SW480 (cell line): ENCODE measurements at places on chromosomes 1 and 21.
A peak's percentile ranks its signal among the peaks of the same experiment; 100 is the strongest.

- DNase-seq = no peak
These were observed 33.0 kb downstream of the NTPCR start for GRCh38 chr1:232983375-232983774.

GRCh38 chr1:183234660-183235476, 48.8 kb downstream of the LAMC2 start:
- DNase-seq = peak; percentile 41

GRCh38 chr1:199403531-199404116, 623.9 kb upstream of the NR5A2 start:
- no peak for DNase-seq

DNA sequence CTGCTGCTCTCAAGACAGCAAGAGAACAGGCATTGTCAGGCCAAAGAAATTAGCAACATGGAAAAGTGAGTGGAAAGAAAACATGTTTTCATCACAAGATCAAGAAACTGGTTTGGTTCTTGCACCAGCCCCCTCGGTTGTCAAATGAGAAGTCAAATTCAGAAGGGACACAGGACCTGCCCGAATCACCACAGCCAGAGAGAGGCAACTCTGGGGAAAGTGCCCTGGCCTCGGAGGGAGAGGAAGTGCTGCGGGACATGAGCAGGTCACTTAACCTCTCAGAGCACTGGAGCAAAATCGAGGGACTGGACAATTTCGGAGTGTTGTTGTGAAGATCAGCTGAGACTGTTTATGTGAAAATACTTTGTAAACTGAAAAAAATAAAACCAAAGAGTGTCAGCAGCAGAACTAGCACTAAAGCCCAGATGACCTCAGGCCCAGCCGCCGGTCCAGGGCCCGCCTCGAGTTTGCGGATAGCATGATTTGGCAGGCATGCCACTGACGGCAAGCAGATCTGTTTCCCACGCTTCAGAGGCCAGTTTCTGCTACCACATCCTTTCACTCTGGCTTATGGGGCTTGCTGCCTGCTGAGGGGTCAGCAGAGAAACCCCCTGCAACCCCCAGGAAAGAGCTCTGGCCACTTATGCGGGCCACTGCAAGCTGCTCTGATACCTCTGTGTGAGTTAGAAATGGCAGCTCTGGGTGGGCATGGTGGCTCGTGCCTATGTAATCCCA, 32.1 kb downstream of the CD247 start:
- DNase-seq = no peak

- DNase-seq = no peak
These were observed 21.2 kb downstream of the LRRC71 start for GRCh38 chr1:156941675-156942074.

GRCh38 chr1:234611225-234611846, 1.4 kb upstream of the IRF2BP2 start:
- peak; percentile 97 for DNase-seq

DNA sequence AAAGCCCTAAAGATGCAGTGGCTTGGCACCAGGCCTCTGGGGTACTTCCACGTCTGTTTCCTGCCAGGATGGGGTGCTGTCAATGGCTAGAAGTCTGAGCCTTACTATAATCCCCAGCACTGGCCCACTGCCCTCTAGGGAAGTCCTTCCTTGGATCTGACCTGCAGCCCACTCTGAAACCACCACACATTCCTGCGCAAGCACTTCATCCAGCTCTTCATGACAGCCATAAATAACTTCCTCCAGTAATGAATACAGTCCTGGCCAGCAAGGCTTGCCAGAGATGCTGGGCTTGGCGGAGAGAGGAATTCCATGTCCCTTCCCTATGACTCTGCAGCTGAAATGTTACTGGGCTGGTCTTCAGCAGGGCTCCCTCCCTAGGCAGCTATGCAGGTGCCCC, 32.6 kb downstream of the ALPL start:
- no peak for DNase-seq

DNA sequence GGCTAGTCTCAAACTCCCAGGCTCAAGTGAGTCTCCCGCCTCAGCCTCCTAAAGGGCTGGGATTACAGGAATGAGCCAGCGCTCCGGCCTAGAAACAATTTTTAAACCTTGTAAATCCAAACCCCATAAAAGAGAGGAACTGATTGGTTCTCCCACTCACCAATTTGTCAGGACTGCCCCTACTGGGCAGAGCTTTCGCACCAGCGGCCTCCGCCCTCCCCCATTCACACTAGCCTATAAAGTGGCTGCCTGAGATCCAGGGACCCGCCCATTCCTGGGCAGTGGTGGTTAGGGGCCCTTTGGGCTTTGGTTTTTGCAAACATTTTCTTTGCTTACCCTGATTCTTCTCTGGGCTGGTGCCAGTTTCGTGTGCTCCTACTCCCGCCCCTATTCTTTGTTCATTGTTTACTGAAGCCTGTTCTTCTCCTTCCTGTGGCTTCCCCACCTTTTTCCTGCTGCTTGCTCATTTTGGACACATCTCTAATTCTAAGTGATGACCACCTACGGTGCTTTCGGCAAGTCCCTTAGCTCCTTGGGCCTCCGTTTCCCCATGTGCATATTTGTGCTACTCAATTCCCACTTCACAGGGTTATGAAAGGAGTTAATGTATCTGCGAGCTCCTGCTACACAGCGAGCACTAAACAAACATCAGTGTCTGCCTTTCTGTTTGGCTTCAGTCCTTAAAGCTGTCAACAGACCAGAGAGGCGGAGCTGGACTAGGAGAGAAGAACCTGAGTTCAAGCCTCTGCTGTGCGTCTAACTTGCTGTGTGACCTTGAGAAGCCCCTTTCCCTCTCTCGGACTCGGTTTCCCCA, 39.8 kb upstream of the CLIC4 start:
- DNase-seq = peak; percentile 90

DNA sequence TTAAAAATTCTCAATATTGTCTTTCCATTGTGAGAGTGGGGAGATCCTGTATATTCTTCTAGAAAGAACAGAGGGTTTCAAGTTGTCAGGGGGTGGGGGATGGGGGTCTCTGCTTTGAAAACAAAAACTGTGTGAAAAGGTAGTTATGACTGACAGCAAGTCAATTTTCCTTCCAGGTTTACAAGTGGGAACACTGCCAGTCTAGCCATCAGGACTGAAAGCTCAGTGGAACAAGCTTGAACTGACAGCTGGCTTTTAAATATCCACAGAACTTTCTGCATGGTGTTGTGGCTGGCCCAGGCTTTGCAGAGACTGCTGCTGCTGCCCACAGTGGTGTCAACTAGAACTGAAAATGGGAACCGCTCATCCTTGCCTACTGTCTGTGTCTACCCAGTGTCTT, 162.6 kb downstream of the TNR start:
- no peak for DNase-seq

DNA sequence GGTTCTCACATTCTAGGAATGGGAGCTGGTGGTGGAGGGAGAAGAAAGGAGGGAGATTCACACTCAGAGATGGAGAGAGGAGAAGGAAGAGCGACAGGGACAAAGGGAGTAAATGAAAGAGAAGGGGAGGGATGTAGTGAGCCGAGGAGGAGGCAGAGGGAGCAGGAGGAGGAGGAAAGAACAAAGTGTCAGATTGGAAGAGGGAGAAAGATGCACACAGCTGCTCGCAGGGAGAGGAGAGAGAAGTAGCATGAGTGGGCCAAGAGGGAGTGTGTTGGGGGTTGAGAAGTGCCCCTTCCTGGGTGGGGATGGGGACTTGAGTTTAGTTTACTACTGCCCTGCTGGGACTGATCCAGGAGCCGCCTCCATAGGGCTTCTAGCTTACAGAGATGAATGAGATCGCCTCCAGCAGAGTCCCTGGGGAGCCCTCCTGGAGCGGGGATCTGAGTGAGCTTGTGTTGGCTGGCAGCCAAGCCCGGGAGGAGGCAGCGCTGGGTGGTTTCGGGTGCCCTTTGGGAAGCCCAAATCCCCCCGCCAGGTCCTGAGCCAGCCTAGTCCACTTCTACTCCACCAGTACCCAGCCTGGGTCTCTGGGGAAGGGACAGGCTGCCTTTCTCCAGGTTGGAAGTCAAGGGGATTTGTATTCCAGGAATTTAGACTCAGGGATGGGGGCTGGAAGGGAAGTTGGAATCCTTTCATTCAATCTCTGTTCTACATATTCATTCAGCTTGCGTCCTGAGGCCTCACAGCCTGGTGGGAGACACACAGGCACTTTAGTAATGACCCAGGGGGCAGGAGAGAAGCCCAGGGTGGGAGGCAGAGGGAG, 20.9 kb downstream of the PTPRU start:
- DNase-seq = no peak

- DNase-seq = peak; percentile 65
These were observed 8.2 kb upstream of the TTLL10 start for GRCh38 chr1:1165485-1165884.

DNA sequence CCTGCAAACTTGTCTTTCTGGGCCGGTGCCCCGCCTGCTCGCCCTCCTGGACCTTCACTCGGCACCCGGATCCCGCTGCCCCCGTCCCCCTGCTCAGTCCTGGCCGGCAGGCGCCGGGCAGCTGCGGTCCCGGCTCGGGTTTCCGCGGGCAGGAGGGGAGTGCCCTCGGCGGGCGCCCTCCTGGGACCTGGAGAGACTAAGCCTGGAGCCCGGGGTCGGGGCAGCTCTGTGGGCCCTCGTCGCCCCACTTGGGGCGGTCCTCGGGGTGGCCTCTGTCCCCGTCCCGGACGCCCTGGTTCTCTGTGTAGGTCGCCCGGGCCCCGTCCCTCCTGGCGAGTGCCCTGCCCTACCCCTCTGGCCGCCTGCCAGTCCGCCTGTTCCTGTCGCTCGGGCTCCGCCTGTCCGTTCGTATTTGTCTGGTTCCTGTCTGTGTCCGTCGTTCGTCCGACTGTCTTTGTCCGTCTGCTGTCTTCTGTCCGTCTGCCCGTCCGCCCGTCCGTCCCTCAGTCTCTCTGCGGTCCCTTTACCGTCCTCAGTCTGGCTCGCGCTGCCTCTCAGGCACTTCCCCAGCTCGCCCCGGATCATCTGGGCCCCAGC, 490 bp downstream of the SERINC2 start:
- DNase-seq = peak; percentile 60

DNA sequence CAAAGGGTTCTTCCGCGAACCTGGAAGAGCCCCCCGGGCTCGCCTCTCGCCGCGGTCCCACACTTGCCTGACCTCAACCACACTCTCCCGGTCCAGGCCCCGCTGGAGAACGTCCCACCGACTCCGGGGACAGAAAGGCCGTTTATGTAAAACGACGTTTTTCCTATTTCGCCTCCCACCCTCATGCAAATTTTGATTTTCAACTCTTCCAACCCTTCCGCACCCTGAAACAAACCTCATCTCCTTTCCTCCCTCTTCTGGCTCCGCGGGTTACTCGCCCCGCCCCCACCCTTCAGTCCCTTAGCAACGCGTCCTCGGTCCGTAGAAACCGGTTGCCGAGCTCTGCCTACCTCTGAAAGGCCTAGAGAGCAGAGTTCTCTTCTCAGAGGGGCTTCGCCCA, at the start of gene C1orf141:
TSS of gene C1orf141 (minus strand) at position 276 of the 400 bp plus-strand sequence. CDS start 7,730 bp downstream, outside the sequence.
- DNase-seq = no peak

GRCh38 chr1:163758977-163759670, 437.4 kb downstream of the NUF2 start:
- no peak for DNase-seq

- DNase-seq = no peak
These were observed 37.0 kb upstream of the EPS15 start for GRCh38 chr1:51555866-51556619.

- DNase-seq = no peak
These were observed 127.7 kb upstream of the GRIK3 start for GRCh38 chr1:37162059-37162458.
